ENCODE measurements at places on chromosomes 12 and 14.

- no peak for DNase-seq
Observed at GRCh38 chr12:101045486-101046464, 164.3 kb downstream of the SLC5A8 start.

DNA sequence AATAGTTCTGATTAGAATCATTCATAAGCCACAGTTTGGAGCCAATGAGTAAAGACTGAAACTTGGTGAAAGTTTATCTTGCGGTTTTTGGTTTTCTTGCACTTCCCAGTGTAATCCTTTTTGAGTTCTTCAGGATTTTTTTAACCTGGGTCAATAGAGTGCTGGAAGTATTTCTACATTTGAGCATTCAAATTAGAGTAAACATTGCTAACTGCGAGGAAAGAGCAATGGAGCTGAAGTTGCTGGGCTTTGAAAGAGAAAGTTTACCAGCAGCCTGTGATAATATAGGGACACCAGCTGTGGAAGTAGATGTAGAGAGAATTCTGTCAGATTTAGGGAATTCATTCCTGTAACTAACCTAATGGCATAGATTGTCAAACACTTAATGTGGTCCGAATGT lies 30.3 kb downstream of the ANO6 start:
- no peak for DNase-seq

DNA sequence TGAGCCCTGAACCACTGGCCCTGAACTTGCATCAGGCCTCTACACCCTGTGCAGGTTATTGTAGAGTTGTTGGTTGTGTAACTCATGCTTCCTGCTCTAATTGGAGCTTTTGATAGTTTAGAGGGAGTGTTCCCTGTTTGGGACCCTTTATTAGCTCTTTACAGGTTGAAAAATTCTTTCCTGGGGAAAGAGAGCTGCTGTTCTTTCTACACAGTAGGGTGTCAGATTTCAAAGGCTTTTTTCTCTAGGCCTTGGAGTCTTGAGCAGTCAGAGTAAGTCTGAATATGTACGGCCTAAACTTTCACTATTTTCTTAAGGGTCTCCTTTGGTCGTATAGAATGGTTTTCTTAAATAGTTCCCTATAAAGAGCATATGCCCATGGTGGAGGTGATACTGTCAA lies 60.8 kb upstream of the NEDD1 start:
- no peak for DNase-seq

DNA sequence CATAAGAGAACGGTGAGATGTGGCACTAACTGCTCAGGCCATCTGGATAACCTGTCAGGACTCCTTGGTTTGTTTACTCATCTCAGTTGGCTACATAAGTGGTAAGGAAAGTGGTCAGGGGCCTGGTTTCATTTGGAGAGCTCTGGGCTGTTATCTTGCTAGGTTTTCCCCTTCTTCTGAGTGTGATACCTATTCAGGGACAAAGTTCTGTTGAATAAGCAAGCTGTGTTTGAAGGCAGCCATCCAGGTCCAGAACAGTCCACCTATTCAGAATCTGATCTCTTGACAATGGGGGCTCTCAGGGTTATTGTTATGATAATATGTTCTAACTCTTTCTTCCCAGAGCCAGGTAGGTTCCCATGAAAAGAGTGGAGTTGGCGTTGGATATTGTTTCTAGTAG lies 194.9 kb downstream of the PAH start:
- no peak for DNase-seq

- no peak for DNase-seq
Observed at GRCh38 chr14:51219473-51220448, 20.3 kb upstream of the TMX1 start.

- no peak for DNase-seq
Observed at GRCh38 chr14:39451811-39452210, 19.6 kb upstream of the FBXO33 start.

- no peak for DNase-seq
Observed at GRCh38 chr14:105474483-105475268, at the start of gene CRIP2. Gene CRIP2, plus strand, starts transcription at chr14:105474821. Its CDS starts 42 bp downstream, at chr14:105474863.

DNA sequence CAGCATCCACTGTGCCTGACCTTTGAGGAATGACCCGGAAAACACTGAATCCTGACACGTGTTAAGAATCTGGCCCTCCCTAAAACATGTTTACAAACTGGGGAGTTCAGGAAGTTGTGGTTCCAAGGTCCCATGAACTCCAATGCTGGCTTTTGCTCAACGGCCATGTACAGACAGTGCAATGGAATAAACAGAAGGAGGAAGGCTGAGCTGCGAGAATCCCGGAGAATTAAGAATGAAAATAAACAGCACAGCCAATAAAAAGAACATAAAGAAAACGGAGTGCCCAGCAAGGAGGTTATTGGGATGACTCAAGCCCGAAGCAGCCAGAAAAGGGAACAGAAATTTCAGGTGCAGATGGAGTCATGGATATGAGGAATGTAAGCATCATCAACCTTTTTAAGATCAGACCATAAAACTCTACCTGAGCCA lies 32.3 kb downstream of the BCL11B start:
- no peak for DNase-seq

DNA sequence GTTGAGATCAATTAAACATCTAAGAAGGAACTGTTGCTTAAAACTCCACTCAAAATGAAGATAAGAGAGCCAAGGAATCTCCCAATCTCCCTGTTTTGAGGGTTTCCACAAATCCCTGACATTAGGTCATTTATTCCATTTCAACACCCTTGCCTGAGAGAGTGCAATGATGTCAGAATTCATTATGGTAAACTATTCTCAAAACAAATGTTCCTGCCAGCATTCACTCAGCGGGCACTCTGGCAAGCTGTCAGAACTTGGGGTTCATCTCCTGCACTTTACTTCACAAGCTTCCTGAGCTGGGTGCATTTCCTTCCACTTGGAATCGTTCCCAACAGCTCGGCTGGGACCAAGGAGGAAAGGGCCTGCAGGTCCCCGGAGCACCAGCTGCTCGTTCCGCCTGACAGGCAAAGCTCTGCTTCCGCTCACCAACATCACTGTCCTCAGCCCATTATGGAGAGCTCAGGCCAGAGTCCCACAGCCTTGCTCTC lies 117.8 kb downstream of the TTC7B start:
- DNase-seq: no peak
